ENCODE measurements at places on chromosomes 5 and 9. TPM values are rescaled to one million over a fixed set of nuclear protein-coding genes. Genes with fewer than 3 reads are reported as not detected.

DNA sequence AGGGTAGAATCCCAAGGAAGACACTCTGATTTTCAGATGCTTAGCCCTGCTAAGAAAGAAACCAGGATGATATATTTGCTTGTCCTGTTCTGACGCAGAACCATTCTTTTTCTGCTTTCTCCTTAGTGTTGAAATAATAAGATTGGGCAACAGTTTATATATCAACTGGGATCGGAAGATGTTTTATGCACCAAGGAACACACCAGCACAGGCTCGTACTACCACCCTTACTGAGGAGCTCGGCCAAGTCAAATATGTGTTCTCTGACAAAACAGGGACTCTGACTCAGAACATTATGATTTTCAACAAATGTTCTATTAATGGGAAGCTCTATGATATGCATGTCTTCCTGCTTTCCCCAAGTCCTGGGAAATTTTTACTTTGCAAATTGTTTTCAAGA is 19.0 kb upstream of the RUSC2 start:
- DNase-seq = no peak

DNA sequence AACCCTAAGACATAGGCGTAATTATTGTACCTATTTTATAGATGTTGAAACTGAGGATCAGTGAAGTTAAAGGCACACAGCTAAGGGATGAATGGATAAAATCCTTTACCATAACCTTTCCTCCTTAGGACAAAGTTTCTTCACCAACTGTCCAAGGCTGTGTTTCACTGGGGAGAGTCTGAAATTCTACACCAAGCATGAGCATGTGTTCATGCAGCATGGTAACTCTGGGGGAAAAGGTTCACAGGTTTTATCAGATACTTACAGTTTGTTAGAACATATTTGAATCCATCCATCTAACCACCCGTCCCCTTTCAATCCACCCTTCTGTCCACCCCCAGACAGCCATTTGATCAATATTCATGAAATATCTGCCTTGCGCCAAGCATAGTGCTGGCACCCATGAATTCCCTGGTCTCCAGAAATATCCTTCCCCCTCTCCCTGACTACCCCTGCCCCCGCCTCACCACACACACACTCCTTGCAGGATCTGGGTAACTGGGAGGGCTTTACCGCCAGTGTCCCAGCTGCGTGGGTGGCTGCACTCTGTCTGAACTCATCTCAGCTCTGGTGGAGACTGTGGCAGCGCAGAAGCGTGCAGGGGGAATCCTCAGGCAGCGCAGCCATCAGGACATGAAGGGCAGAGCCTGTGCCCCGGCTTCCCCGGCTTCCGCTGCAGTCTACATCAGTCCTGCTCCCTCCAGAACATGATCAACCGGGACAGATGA is 6.3 kb upstream of the KCNIP1 start:
- DNase-seq = no peak

- no peak for DNase-seq
Observed at GRCh38 chr5:35229076-35230037, 930 bp downstream of the PRLR start.

DNA sequence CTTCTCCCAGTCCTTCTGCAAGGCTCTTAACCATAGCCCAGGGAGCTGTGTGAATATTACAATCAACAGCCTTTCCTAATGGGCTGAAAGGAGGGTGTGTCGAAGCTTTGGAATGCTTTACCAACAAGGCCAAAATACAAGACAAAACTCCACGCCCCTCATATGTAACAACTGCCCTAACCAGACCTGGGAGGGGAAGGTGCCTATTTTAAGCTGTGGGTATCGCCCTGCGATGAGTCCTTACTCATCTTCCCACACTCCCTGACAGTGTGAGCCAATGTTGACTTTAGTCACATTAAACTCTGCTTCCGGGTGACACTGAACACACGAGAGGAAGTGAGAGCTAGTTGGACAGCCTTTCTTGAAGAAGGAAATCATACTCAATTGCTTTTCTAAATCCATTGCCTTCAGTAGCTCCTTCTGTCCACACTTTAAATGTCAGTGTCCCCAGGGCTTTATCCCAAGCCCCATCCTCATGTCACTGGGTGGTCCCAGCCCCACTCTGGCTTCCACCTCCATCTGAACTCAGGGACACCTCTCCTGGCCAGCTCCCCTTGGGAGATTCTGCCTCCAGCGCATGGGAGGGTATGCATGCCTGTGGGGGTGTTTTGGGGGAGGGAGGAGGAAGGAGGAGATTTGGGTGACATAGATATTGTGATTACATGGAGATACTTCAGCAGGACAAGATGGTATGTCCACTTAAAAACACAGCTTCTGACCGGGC is 6.5 kb upstream of the TBC1D9B start:
- DNase-seq = no peak

DNA sequence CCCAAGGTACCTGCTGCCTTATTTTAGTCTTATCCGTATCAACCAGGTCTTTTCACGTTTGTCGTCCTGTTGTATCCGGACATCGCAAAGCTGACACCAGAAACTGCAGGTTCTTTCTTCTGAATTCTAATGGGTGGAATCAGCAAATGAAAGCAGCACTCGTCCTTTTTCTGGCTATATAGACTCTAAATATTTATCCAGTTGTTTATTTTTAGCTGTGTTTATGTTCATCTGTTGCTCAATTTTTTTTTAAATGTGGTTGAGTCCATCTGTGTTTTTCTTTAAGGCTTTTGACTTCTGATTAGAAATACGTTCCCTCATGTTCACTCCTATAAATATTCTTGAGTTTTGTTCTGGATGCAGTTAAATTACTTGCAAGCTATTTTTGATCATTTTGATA is 831.7 kb downstream of the MTRR start:
- DNase-seq = no peak

GRCh38 chr5:42784132-42784531 is 27.5 kb downstream of the CCDC152 start:
- DNase-seq = no peak

- DNase-seq = no peak
Observed at GRCh38 chr9:91789941-91790340, 160.1 kb downstream of the ROR2 start.

DNA sequence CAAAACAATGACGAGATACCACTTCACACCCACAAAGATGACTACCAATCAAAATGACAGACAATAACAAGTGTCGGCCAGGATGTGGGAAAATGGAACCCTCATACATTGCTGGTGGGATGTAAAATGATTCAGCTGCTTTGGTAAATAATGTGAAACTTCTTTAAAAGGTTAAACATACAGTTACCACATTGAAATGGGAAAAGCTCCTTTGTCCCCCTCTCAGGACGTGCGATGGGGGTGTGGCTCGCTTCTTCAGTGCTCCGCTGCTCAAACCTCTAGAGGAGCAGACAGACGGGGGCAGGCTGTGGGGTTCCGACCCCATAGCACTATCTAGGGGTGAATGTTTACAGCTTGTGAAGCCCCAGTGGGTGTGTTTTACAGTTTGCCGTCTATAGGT is 8.0 kb upstream of the PLPP6 start:
- no peak for DNase-seq

DNA sequence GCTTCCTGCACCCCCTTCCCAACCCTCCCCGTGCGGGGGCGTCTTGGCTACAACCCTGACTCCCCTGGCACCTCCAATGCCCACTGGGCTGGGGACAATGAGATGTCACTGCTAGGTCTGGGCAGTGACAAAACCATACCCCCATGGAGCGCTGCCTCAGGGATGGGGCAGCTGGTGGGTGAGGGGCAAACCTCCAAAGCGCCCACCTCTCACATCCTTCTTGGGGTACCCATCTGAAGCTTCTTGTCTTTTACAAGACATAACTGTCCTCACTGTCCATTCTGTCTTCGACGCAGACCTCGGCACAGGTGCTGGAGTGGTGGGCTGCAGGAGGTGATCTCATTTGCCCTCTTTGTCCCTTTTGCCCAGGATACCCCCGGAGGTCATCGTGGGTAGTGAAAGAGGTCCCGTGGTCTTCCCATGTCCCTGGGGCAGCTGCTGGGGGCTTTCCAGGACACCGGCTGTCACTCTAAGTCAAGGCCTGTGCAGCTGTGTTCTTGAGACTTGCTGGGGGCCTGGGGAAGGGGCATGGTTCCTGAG is 27.8 kb upstream of the CSF1R start:
- no peak for DNase-seq

GRCh38 chr5:113204525-113205161 is 228.0 kb downstream of the DCP2 start:
- no peak for DNase-seq

- DNase-seq = no peak
Observed at GRCh38 chr5:125657936-125658335, 765.3 kb upstream of the GRAMD2B start.

DNA sequence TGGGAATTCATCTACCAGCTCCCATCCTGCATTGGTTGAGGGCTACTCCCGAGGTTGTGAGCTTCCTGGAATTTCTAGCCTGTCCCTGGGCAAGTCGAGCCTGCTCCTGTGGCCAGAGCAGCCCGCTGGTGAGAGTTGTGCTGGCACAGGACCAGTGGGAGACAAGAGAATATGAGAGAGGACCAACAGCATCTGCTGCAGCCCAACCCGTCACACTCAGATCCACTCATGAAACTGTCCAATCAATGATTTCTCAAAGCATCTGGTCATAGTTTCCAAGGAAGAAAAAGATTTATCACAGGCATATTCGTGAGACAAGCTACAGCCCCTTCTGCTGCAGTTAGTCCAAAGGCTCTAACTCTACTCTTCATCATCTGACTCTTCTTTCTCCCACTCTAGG is 64.4 kb upstream of the RAI14 start:
- DNase-seq = no peak

- no peak for DNase-seq
Observed at GRCh38 chr9:70542311-70542931, 128.0 kb upstream of the KLF9 start.

- DNase-seq = no peak
Observed at GRCh38 chr5:112870966-112871365, 9.9 kb downstream of the SRP19 start.

DNA sequence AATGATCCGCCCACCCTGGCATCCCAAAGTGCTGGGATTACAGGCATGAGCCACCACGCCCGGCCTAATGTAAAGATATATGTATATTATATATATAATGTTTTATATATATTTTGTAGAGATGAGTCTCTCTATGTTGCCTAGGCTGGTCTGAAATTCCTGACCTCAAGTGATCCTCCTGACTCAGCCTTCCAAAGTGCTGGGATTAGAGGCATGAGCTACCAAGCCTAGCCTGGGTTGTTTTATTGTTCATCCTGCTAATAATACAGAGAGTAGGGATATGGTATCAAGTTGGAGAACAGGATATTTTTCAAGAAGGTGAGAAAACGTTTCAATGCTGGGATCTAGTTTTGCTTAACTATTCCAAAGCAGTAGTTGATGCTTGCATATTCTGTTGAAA is 2.9 kb downstream of the SEC24A start:
- no peak for DNase-seq

DNA sequence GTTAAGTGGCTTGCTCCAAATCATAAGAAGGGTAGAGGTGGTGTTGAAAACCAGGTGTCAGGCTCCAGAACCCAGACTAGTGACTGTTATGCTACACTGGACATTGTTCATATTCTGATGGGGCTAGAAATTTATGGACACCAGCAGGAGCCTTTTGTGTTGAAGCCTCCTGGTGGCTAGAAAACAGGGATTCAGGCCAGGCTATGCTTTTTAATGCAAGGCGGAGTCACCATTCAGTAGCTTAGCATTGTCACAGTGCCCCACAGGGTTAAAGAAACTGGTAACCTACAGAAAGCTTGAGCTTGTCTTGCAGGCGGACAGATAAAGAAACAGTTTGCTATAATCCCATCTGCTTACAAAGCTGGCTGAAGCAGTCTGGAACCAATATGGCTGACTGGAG is 23.0 kb upstream of the GOLM1 start:
- DNase-seq = no peak

DNA sequence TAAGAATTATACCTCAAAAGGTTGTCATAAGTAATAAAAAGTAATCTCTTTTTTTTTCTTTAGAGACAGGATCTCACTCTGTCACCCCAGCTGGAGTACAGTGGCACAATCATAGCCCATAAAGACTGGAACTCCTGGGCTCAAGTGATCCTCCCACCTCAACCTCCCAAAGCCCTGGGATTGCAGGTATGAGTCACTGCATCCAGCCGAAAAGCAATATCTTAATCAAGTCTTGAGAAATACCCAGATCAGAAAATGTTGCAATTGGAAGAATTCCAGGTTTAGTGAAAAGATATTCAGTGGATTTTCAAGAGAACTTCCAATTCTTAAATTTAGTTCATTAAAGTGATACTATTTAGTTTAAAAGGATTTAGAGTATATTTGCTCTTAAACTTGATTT is 40.9 kb upstream of the IDNK start:
- no peak for DNase-seq

DNA sequence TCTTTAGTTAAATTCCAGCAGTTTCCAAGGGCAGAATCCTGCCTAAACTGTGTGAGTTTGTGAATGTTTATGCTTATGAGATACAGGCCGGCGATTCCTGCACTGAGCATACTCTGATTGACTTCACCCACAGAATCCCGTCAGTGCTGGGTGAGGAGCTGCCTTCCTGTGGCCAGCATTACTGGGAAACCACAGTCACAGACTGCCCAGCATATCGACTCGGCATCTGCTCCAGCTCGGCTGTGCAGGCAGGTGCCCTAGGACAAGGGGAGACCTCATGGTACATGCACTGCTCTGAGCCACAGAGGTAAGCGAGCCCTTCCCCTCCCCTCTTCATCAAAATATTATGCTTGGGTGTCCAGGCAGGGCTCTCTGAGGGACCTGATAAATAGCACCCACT is 103.7 kb downstream of the CMYA5 start:
- no peak for DNase-seq

GRCh38 chr9:15889555-15889954 is 336.7 kb downstream of the CCDC171 start:
- DNase-seq = no peak

GRCh38 chr9:72255569-72255968 is 106.3 kb downstream of the GDA start:
- DNase-seq = no peak

GRCh38 chr5:801472-801871 is 16.9 kb upstream of the ZDHHC11B start:
- no peak for DNase-seq

Gene SPINK7
- total RNA-seq = not detected

Gene RANBP3L
- not detected for total RNA-seq

Gene OGN
- under 0.01 TPM for total RNA-seq

Gene PCAT7
- total RNA-seq = under 0.01 TPM

Gene LCN1
- total RNA-seq = not detected

Gene WHRN
- total RNA-seq = 5.4 TPM

Gene PIP5KL1
- 0.27 TPM for total RNA-seq

Gene HABP4
- 1.3 TPM for total RNA-seq

Gene ZFP2
- total RNA-seq = 0.27 TPM

Gene LECT2
- total RNA-seq = not detected

Gene DDX4
- total RNA-seq = not detected

Gene SHISAL2B
- total RNA-seq = not detected

Gene NME5
- total RNA-seq = 0.27 TPM

All from hematopoietic multipotent progenitor cell (in vitro differentiated cells).